ENCODE measurements at places on chromosomes 12 and 14. TPM values are rescaled to one million over a fixed set of nuclear protein-coding genes. Genes with fewer than 3 reads are reported as not detected.

GPR84 gene
- not detected for total RNA-seq

FAM90A1 gene
- 0.07 TPM for total RNA-seq

KSR2 gene
- 0.53 TPM for total RNA-seq

ARHGDIB gene
- total RNA-seq = 1.3 TPM

DCN gene
- not detected for total RNA-seq

DLK1 gene
- 0.38 TPM for total RNA-seq

BATF gene
- not detected for total RNA-seq

KRT85 gene
- total RNA-seq = not detected

DUSP16 gene
- 12.5 TPM for total RNA-seq

ADAMTS20 gene
- total RNA-seq = not detected

RERG gene
- total RNA-seq = 0.26 TPM

POTEM gene
- not detected for total RNA-seq

EPYC gene
- total RNA-seq = not detected

MRPL42 gene
- total RNA-seq = 49.1 TPM

AKAP5 gene
- 0.40 TPM for total RNA-seq

ETFBKMT gene
- total RNA-seq = 0.96 TPM

TSHR gene
- total RNA-seq = not detected

LMNTD1 gene
- not detected for total RNA-seq

GPHN gene
- total RNA-seq = 16.0 TPM

NANOG gene
- total RNA-seq = not detected

HCAR1 gene
- total RNA-seq = 0.02 TPM

NEUROD4 gene
- total RNA-seq = 0.02 TPM

DAO gene
- total RNA-seq = not detected

CD69 gene
- not detected for total RNA-seq

TRHDE gene
- total RNA-seq = 0.23 TPM

AHNAK2 gene
- total RNA-seq = 238 TPM

NID2 gene
- total RNA-seq = 26.3 TPM

RECQL gene
- 44.2 TPM for total RNA-seq

ATL1 gene
- 5.3 TPM for total RNA-seq

SLC5A8 gene
- not detected for total RNA-seq

NOXRED1 gene
- not detected for total RNA-seq

DPPA3 gene
- not detected for total RNA-seq

NRXN3 gene
- 0.75 TPM for total RNA-seq

DPY19L2 gene
- 2.1 TPM for total RNA-seq

CFAP54 gene
- 1.2 TPM for total RNA-seq

FLRT2 gene
- 4.1 TPM for total RNA-seq

PLA2G1B gene
- 0.24 TPM for total RNA-seq

RNFT2 gene
- total RNA-seq = 1.8 TPM

LBHD2 gene
- total RNA-seq = not detected

TPPP2 gene
- total RNA-seq = not detected

MGAT4C gene
- 0.02 TPM for total RNA-seq

DEPDC4 gene
- 1.3 TPM for total RNA-seq

RNF10 gene
- 102 TPM for total RNA-seq

SPIC gene
- total RNA-seq = not detected

FGF23 gene
- not detected for total RNA-seq

LRRC10 gene
- not detected for total RNA-seq

DHRS4L2 gene
- total RNA-seq = 31.6 TPM

VWF gene
- total RNA-seq = 0.10 TPM

SLC39A2 gene
- not detected for total RNA-seq

KRT82 gene
- not detected for total RNA-seq

HDAC7 gene
- 56.3 TPM for total RNA-seq

Measured in A549 treated with CORT108297 at 1 μM for 4 hours (cell line).